ENCODE measurements at places on chromosomes 4 and X.

DNA sequence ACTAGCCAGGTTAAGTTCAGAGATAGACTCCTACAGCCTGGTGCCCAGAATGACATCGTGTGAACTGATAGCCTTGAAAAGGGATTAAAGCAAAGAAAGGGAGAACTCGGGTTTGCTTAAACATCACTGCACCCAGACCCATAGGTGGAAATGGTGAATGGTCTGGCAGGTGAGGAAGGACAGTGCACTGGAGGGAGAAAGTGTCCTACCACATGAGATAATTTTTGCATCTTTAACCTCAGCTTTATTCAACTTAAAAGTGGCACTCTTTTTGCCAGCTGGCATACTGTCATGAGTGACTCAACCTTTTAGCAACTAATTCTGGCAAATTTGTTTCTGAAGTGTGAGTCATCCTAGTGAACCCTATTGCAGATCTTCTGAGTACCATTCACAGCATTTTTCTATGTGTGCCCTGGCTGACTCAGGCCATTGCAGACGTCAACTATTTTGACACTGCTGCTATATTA, 53.0 kb upstream of the DAPP1 start:
- no peak for DNase-seq

GRCh38 chr4:165294907-165295306, 32.6 kb upstream of the MSMO1 start:
- peak; percentile 31 for DNase-seq

GRCh38 chr4:113687067-113687718, 74.3 kb downstream of the CAMK2D start:
- DNase-seq: no peak

GRCh38 chr4:54566608-54567007, 91.1 kb upstream of the KIT start:
- DNase-seq: peak; percentile 3

GRCh38 chrX:13721371-13721770, 13.0 kb downstream of the TRAPPC2 start:
- DNase-seq: no peak

DNA sequence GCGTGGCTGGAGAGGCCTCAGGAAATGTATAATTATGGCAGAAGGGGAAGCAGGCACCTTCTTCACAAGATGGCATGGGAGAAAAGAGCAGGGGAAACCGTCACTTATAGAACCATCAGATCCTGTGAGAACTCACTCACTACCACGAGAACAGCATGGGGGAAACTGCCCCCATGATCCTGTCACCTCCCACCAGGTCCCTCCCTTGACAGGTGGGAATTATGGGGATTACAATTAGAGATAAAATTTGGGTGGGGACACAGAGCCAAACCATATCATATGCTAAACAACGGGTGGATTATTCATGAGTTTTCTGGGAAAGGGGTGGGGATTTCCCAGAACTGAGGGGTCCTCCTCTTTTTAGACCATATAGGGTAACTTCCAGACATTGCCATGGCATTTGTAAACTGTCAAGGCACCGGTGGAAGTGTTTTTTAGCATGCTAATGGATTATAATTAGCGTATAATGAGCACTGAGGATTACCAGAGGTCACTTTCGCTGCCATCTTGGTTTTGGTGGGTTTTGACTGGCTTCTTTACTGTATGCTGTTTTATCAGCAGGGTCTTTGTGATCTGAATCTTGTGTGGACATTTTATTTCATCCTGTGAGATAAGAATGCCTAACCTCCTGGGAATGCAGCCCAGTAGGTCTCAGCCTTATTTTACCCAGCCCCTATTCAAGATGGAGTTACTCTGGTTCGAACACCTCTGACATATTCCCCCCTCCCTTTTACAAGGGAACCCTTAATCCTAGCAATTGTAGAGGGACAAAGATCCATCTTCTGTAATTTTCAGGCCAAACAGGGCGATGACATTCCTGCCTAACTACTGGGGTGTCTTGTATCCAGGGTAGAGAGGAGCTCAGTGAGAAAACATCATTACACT, 27.6 kb upstream of the ZNF81 start:
- DNase-seq: no peak

GRCh38 chr4:95371476-95372224, 177.1 kb downstream of the UNC5C start:
- no peak for DNase-seq

GRCh38 chrX:29285664-29286063, 698.4 kb downstream of the IL1RAPL1 start:
- no peak for DNase-seq

DNA sequence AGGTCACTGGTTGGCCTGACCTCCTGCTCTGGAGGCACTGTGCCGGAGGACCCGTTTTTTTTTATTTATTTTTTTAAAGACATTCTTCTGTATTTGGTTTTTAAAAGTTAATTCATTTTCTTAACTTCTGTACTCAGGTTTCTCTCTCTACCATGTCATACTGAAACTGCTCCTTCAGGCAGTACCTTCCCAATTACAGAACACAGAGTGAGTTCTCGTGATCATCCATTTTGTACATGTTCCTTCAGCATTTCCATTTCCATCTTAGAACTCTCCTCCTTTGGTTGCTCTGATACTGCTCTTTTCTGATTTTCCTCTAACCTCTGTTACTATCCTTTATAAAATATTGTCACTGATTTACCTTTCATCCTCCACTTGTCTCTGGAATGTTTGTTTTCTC, 17.9 kb downstream of the UBE2K start:
- no peak for DNase-seq

DNA sequence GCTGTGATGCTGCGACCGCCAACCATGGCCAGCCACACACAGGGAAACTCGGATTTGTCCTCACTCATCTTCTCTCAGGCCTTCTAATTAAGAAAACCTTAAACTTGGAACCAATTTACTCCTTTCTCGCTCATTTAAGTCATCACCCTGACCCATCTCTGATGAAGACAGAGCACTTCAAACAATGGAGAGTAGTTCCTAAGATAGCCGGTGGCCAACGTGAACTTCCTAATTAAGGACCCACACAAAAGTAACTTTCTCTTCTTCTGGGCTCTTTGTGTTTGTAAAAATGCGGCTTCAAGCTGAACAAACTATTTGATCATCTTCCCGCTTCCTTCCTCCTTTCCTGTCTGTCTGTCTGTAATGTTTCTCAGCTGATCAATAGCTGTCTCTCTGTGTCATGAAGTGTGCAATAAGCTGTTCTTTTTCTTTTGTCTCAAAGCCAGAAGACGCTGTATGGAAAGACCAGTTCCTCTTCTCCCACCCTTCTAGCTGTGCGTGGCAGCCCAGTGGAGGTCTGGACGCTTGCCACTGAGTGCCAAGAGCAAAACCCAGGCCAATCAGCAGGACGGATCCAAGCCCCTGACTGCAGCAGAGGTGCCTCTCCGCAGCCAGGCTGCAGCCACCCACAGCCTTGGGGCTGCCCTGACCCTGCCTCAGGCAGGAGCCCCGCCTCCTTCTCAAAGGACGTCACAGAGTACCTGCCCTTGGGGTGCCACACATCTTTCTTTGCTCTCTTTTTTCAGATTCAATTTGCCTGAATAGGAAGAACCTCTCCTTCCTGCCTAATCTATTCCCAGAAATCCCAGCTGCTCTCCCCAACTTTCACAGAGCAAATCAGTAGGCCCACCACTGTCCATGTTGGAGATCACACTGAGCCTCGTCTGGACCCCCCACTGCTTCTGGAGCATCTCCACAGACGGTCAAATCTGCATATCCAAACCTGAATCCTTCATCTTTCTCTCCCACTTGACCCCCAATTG, 59.3 kb downstream of the MAML3 start:
- DNase-seq: peak; percentile 59

GRCh38 chr4:78149751-78150542, 92.8 kb downstream of the FRAS1 start:
- no peak for DNase-seq

DNA sequence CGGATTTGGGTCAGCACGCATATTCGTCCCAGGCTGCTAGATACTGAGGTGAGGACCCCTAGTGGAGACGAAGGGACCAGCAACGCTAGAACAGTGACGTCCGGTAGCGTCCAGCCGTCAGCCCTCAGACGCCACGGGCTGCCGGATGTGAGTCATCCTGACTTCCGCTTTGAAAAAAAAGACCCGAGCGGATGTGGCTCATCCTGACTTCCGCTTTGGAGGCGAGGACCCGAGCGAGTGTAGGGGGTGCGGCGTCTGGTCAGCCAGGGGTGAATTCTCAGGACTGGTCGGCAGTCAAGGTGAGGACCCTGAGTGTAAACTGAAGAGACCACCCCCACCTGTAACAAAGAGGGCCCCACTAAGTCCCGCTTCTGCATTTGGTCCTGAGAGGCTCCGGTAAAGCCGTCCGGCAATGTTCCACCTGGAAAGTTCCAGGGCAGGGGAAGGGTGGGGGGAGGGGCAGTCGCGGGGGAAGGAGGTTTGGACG, at the start of gene MAGEB2:
Gene MAGEB2 (plus strand): TSS at position 207 of the 487 bp plus-strand sequence. CDS start 3,018 bp downstream, outside the sequence.
- no peak for DNase-seq

GRCh38 chr4:154579927-154580326, 10.6 kb downstream of the FGA start:
- DNase-seq: no peak

GRCh38 chrX:154734061-154734781, 16.7 kb downstream of the GAB3 start:
- DNase-seq: peak; percentile 73

DNA sequence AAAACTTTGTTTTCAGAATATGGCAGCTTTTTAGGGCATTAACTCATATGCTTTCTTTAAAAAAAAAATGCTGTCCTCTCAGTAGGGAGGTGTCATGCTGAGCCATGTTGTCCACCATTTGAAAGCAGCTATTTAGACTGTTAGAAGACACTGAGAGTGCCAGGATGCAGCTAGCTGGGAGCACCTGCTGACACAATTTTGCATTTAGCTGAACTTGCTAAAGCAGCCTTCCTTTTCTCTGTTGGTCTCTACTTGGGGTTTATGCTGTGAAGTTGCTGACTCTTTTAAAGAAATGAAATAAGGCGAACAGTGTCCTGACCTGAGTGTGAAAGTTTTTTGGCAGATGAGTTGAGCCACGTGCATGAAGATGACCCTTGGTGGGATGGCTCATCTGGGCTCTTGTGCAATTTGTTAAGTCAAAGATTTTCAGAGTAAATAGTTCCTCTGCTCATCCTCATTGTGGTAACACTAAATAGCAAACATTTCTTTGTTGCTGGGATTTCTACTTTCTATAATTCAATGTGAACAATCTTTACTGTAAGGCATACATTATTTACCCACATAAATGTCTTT, 64.5 kb downstream of the CDS1 start:
- no peak for DNase-seq

DNA sequence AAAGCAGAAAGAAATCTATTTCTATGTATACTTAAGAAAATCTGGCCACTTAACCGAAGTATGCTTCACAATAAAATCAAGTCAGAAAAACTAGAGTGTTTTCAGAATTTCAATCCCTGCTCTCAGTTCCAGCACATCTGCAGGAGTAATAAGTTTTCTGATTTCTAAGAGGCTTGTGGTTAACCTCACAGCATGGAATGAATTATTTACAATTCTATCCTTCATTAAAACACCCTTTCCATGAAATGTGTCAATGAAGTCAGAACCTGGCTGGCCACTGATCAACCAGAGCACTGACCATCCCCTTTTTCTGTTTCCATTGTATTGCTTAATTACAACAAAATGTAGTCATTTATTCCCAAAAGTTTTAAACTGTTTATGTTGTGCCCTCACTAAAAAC, 781.4 kb upstream of the INTU start:
- DNase-seq: no peak
